NCI-H187 (cell line): ENCODE measurements at places on chromosomes 7 and 10.

DNA sequence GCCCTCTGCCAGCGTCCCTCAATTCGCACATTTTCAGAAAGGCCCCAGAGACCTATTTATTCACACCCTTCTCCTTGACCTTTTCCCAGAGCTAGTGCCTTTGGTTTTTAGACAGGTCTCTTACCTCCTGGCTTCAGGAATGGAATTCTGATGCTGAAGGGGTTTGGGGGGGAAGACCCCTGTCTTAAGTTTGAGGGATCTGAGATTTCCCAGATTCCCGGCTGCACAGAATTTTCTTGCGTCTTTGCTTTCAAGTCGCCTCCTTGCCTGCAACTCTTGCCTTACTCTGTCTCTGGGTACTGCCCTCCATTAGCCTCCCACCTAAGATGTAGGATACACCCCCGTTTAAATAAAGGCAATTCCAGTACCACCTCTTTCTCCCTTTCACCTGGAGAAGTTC, 1.9 kb downstream of the GATA3 start:
- no peak for DNase-seq

GRCh38 chr10:68566955-68567354, 6.8 kb downstream of the TET1 start:
- DNase-seq: no peak

DNA sequence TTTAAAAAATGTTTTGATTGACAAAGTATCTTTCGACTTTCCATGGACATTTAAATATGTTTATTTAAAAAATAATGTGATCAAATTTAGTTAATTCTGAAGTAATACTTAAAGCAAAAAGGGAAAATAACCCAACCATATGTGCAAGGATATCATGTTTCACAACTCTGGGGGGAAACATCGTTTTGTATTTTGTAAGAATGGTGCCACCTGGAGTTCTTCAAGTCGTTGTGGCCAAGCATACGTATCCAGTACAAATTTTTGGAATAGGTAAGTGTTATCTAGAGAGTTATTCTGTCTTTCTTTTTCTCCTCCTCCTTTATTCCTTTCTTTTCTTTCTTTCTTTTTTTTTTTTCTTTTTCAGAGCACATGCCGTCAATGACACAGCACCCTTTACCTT, 176.2 kb upstream of the CSTF2T start:
- no peak for DNase-seq

DNA sequence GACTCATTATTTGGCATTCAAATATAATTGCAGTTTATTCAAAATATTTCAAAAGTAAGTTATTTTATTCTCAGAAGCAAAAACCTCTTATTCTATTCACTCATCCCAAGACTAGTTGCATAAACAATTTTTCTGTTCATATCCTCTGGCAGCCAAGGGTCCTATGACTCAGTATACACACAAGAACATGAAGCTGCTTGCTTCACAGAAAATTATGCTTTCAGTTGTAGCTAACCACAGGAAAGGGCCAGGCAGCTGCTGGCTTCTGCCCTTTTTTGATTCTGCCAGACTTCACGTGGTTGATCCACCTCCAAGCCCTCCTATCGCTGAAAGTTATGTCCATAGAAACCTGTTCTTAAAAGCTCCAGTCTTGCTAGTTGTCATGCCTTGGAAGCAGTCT, 108.8 kb downstream of the ABCA13 start:
- no peak for DNase-seq

GRCh38 chr7:142771353-142771723, 568 bp downstream of the PRSS2 start:
- DNase-seq: no peak

GRCh38 chr10:120609006-120609405, 152.0 kb downstream of the PLPP4 start:
- no peak for DNase-seq

DNA sequence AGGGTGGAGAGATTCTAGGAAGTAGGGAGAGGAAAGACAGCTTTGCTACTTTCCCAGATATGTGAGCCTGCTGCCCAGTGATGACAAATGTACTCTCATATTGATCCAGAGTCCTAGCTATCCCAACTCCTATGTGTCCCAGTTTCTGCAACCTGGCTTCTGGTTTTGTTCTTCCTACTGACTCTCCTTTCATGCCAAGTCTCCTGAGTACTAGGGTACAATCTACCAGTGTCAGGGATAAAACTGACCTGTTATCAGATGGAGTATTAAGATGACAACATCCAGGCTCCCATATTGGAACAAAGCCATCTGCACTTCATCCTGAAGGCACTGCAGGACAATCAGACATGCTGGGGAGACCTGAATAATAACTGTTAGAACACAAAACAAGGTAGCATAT, 233.7 kb upstream of the PHYHIPL start:
- no peak for DNase-seq

DNA sequence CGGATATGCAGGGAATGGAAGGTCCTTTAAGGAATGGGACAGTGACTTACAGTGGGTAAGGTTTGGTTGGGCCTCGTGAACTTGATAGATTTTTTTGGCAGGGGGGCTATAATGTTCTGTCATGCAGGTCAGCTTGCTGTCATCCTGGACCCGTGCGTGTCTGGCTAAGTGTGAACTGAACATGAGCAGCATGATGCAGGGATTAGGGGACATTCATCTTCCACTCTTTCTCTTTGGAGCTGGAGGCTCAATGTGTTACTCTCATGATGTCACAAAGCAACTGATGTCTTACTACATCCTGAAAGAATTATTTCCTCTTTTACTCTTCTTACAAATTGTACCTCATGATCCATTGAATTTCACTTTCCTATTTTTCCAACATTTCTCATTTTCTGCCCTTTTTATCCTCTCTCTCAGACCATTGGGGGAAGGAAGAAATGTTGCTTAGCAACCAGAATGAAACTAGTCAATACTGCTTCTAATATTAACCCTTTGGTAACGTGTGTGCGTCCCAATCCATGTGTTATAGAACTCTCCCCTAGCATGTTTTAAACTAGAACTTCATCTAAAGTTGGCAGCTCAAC, 549.1 kb downstream of the LRMDA start:
- no peak for DNase-seq

- DNase-seq: no peak
Observed at GRCh38 chr10:110218632-110219031, 11.2 kb downstream of the MXI1 start.

DNA sequence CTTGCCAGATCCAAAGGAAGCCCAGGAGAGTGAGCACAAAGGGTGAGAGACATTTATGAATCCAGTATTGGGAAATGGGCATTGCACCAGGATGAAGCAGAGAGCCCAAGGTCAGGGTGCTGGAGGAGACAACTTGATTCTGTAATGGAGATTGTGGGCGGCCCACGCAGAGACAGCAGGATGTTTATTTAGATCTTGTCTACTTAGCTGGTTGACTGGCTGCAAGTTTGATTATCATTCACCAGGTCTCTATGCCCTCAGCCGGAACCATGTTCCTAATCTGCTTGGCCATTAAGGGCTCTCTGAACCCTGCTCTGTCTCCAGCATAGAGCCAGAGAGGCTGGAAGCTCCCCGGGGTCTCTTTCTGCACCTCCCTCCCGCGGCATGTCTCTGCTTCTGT, 188.7 kb downstream of the PLXNA4 start:
- DNase-seq: no peak

DNA sequence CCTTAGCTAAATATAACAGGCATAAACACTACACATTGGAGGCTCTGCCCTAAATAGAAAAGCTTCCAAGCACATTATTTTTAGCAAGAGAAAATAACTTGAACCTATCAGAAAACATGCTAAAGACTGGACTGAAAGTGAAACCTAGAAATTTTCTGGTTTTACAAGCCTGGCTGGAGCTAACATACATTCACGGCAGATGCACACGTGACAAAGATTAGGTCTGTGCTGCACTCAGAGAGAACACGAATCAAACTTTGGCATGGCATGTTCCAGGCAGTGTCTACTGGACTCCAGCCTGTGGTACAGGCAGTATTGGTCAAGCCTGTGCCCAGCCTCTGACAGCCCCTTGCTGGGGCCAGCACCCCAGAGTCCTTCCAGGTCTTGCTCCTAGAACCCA, 94.1 kb upstream of the PCBD1 start:
- DNase-seq: no peak

- DNase-seq: no peak
Observed at GRCh38 chr7:148434181-148434757, 156.3 kb upstream of the C7orf33 start.

DNA sequence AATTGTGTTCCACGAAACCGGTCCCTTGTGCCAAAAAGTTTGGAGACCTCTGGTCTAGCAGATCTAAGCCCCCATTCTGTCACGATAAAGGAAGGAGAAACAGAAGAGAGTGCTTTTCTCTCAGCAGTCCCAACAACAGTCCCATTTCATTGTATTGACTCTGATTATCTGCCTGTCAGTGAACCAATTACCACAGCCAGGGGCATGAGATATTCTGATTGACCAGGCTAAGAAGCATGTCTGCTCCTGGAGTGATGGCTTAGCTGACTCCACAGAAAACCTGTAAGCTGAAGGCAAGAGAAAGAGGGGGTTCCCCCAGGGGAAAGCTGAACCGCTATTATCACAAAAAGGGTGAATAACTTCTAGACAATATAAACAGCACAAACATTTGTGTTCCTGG, 765.4 kb downstream of the SORCS1 start:
- no peak for DNase-seq

GRCh38 chr10:31034098-31034909, 2.6 kb upstream of the ZNF438 start:
- DNase-seq: no peak

GRCh38 chr7:148567524-148567923, 23.0 kb upstream of the C7orf33 start:
- DNase-seq: no peak

- no peak for DNase-seq
Observed at GRCh38 chr7:116981939-116982338, 28.6 kb downstream of the ST7 start.

GRCh38 chr10:6610647-6611046, 30.6 kb upstream of the PRKCQ start:
- DNase-seq: no peak

DNA sequence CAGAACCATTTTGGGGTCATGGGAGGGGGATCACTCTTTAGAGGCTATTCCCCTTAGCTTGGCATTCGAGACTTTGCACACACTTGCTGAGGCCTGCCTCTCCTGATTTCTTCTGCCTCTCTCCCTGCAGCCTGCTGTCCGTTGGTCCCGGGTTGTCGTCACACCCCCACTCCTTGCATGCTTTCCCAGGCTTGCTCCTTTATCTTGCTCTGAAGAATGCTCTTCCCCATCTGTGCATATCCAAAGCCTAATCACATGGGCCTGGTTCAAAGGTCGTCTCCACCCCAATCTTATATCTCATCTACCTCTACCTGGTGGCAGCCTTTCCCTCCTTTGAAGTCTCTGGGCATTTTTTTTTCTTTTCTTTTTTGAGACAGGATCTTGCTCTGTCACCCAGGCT, 24.3 kb upstream of the EMX2 start:
- no peak for DNase-seq

DNA sequence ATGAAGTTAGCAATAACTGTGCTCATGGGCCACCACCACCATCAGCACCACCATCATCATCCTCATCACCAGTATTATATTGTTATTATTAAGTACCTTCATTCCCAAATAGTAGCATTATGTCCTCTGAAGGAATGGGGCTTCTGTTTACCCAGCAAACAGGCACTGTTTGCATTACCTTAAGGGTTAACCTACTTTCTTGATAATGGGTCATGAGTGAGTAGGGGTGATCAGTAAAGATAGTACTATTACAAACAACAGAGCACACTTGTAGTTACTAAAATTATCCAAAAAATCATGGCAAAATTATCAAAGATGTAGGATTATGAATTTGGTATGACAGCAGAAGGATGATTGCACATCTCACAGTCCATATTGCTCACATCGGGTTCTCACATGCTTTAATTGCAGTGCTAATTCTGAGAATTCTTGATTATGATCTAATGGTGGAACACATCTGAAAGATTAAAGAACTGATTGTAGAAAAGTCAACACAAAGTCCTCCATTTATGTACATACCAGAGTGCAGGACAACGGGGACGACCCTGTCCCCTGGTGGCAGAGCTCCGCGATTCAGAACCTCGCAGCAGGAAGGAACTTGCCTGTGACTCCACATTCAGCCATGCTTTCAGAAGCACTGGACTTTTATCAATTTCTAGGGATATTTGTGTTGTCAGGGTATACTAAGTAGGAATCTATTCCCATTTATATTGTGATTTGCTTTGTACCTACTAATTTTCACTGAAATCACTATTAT, 31.0 kb downstream of the PDE1C start:
- DNase-seq: no peak

GRCh38 chr10:78937393-78937792, 131.4 kb upstream of the ZMIZ1 start:
- DNase-seq: no peak

- DNase-seq: no peak
Observed at GRCh38 chr10:107546284-107546683, 381.8 kb upstream of the SORCS1 start.

GRCh38 chr7:88291398-88292173, 15.1 kb downstream of the STEAP4 start:
- DNase-seq: no peak

- peak; percentile 71 for DNase-seq
Observed at GRCh38 chr7:27160546-27161213, 4.2 kb upstream of the HOXA7 start.

- DNase-seq: no peak
Observed at GRCh38 chr10:124006526-124006925, 86.9 kb downstream of the CHST15 start.
